ENCODE measurements at places on chromosomes 12 and 14.

DNA sequence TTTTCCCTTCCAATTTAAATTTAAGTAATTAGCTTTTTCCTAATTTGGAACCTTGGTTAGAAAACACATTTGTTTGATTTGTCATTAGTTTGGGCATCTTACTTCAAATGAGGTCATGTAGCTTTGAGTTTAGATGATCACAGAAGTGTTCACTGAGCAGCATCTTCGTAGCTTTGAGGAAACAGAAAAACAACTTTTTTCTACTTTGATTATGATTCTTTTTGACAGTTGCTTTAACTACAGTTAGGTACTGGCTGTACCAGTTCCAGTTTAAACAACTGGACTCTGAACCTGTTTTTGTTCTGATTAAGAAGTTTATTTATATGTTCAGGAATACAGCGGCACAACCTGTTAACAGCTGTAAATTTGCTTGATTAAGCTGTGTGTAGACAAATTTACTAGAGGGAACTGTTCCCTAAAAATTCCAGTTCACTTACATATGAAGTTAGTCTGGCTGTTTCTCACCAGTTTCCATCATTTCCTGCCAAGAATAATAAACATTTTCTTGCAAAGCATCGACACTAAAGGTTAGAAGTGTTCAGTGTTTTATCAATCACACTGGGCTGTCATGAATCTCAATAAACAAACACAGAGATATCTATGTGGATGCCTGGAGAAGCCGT, 191.9 kb downstream of the RAD51B start:
- DNase-seq = no peak

- no peak for DNase-seq
Measured at GRCh38 chr12:48109424-48109823, 3.5 kb upstream of the SENP1 start.

DNA sequence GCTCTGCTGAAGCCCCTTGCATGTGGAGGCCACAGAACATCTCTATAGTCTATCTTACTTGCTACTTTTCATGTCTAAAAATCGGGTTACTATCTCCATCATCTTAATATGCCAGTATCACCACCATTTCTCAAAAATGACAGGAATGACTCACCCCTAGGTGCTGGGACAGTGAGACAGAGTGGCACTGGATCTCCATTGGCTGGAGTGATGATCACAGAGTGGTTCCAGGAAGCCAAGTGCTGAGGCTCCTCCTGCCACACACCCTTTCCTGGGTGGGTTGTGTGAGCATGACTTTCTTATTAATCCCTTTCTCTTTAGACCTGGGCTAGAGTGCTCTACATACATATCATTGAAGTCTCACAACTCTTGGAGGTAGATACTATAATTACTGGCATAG, 3.3 kb upstream of the ASCL1 start:
- no peak for DNase-seq

DNA sequence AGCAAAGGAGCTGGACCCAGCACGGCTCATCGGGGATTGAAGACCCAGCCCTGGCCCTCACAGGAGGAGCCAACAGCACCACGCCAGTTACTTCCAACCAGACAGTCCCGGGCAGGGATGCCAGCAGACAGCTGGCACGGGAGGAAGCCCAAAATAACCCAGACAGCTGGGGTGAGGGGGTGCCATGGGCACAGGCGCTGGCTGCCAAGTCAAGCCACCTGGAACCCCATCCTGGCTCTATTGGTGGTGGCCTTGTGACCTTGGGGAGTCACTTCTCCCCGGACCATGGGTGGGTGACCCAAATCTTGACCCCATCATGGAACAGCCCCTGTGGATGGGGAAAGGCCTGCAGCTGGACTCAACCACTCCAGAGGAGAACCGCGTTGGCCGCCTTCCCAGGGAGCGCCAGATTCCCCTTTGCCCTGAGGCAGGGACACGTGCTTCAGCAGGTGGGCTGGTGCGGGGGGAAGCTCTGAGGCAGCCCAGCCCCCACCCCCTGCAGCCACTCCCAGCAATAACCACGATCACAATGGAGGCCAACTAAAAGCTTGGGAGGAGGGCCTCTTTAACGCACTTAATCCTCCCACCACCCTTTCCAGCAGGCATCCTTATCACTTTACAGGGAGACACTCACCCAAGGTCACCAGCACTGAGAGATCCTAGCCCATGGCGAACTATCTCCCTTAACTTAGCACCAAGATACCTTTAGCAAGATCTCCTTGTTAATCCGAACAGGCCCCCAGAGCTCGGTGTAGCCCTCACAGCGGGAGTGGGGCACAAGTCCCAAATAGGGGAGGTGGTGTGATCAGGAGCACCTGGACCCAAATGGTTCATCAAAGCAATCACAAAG, 4.7 kb upstream of the RHOF start:
- no peak for DNase-seq

GRCh38 chr14:46136456-46136855, 515.1 kb downstream of the RPL10L start:
- no peak for DNase-seq

DNA sequence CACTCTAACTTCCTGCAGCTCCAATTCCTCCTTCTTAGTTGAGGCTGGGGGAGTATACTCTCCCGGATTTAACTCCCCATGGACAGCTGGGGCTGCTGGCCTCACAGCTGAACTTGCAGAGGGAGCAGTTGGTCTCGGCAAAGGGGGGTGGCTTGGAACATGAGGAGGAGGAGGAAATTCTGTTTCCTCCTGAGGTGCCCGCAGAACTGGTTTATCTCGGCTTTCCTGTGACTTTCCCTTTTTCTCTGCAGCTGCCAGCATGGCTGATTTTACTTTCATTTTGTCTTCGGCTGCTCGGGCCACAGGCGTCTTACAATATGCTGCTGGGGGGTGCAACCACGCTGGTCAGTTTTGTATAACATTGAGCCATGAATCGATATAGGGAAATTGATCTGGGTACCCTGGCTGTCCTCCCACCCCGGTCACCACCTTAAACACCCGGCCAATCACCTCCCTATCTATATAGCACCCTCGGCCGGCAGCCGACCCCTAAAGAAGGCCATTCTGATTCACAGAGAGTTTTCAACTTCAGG, 1317.6 kb downstream of the TMEM121 start:
- DNase-seq = no peak

DNA sequence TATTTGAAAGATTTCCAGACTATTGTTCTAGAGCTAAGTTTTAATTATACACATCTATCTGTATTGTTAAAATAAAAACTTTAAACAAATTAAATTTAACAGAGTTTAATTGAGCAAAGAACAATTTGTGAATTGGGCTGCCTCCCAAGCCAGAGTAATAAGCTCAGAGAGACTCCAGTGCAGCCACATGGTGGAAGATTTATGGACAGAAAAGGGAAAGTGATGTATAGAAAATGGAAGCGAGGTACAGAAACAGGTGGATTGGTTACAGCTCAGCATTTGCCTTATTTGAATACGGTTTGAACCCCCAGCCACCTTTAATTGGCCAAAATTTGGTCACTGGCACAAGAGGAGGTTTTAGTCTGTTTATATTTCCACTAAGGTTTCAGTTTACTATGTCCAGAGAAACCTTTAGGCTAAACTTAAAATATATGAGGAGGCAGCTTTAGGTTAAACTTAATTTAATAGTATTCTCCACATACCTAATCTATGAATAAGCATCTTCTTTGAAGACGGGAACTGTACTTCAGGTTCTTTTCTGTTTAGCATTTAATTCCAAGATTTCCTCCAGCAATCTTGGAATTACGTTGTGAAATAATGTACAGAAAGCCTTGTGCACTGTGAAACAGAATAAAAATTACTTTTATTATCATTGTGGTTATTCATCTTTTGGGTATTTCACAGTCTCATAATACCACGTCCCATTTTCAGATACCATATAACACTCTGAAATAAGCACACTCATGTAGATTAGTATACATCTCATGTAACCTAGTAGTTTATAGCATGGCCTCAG, 19.4 kb downstream of the SRGAP1 start:
- no peak for DNase-seq

DNA sequence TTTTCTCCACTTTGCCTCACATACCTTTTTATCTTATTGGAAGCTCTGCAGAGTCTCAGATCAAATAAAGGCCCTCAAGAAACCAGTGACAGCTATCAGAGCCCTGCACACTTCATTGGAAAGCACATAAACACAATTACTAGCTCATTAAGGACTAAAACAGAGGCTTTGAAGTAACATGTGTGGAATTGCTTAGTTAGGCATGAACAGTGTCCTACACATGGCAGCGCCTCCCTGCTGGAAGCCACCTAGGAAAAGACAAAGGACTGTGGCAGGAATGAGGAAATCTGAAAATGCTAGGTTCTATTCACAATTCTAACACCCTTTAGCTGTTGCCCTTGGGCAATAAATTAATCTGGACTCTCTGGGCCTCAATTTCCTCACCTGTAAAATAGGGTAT, 89.4 kb downstream of the SUDS3 start:
- no peak for DNase-seq

GRCh38 chr12:77559400-77560074, 271.2 kb upstream of the NAV3 start:
- DNase-seq = no peak

DNA sequence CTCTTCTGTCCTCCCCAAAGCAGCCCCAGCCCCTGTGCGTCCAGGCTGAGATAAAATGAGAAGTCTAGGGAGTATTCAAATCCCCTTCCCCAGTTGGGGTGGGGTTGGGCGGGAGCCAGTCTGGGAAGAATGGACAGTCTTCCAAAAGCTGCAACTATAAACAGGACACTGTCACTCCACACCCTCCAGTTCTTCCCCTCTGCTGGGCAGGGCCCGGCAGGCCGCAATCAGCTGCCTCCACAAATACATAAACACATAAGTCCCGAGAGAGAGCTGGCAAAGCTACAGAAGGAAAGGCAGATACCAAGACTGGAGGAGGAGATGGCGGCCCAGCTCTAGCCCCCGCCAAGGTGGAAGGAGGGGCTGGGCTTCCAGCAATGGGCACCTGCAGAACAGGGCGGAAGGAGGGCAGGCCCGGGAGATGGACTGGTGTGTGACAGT, 12.7 kb downstream of the LTBP2 start:
- no peak for DNase-seq

All from CD4-positive, alpha-beta T cell treated with Interferon alpha-2 for 1 hour (primary cell).